ENCODE measurements at places on chromosomes 5 and 9. TPM values are rescaled to one million over a fixed set of nuclear protein-coding genes. Genes with fewer than 3 reads are reported as not detected.

ACTBL2 gene
- not detected for total RNA-seq

DNA sequence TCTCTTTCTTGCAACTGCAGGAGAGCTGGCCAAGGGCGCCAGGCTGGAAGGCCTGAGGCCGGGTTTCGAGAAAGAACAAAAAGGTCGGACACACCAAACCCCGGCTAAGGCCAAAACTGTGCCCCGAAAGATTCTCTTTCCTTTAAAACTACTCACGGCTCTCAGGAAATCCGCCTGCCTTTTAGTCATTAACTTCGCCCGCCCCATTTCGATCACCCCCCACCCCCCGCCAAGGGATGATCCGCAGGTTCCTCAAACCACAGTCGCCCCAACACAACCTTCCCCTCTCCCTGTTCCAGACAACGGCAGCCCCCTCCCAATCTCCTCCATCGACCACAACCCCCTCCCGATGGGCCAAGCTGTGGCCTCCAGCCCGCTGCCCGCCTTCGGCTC, 536 bp downstream of the FEM1C start:
- peak overlapping the region; percentile 99 for H3K27ac ChIP-seq
- peaks cover 43% of the 10 kb centered on the region for H3K4me1 ChIP-seq
- peak overlapping the region; percentile 92 for H3K4me3 ChIP-seq
- DNase-seq = peak; percentile 68

DNA sequence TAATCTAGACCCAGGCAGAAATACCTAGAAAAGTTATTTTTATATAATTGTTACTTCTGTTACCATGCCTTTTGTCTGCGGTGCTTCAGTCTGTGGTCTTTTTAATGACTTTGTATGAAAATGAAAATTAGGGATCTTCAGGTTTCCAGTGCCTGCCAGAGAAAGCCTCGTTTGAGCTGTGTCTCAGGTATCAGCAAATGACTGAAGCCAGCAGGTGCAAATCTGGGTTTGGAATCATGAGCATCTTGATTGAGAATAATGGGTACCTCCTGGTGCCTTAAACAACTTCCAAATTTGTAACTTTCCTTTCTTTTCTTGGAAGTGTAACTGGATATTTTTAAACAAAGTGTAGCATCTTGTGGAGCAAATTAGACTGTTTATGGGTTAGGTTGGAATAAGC, 4.3 kb downstream of the ZBTB34 start:
- DNase-seq = no peak
- peaks cover 19% of the 10 kb centered on the region for H3K4me1 ChIP-seq
- no peaks in the 10 kb centered on the region for H3K27me3 ChIP-seq
- no peak overlapping the region for H3K27ac ChIP-seq

DNA sequence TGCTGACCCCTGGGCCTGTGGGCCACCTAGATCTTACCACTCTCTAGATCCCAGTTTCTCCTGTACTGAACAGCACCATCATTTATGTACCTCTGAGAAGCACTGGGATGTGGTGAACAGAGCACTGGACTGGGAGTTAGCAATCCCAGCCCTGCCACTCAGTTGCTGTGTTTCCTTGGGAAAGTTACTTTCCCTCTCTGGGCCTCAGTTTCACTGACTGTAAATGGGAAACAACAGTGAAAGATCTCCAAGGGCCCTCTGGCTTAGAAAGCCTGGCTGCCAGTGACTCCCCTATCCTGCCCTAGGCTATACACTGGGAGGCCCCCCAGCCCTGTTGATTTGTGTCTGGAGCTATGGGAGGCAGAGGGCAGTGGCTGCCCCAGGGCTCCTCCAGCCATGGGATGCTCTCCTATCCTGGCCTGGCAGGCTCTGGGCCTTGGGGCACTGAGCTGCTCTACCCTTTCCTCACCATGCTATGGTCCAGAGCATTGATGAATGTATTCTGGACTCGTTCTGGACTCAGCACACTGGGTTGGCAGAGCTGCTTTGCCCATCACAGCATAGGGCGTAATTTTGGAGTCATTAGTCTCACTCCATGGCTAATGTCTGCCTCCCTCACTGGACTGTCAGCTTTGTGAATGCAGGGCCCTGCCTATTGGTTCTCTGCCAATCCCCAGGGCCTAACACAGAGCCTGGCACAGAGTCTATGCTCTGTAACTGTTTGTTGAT, 99.3 kb downstream of the RGS3 start:
- H3K4me3 ChIP-seq = no peak overlapping the region
- H3K27ac ChIP-seq = no peak overlapping the region
- H3K4me1 ChIP-seq = peaks cover 15% of the 10 kb centered on the region
- DNase-seq = no peak
- no peaks in the 10 kb centered on the region for H3K36me3 ChIP-seq

SH3TC2 gene
- not detected for total RNA-seq

DNA sequence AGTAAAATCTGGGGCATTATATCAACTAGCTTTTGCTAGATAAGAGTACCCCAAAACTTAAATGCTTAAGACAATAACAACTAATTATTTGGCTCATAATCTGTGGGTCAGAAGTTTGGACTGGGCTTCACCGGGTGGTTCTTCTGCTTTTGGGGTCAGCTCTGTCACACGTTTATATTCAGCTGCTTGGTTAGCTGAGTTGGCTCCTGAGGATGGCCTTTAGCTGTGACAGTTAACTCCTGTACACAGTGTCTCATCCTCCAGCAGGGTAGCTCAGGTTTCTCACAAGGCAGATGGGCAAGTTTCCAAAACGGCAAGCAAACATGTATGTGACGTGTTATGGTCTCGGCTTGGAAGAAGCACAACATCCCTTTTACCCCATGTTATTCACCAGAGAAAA, 488.2 kb downstream of the TLE4 start:
- H3K27ac ChIP-seq = no peak overlapping the region
- no peaks in the 10 kb centered on the region for H3K27me3 ChIP-seq
- no peak for DNase-seq
- no peak overlapping the region for H3K4me3 ChIP-seq
- H3K4me1 ChIP-seq = no peaks in the 10 kb centered on the region

DNA sequence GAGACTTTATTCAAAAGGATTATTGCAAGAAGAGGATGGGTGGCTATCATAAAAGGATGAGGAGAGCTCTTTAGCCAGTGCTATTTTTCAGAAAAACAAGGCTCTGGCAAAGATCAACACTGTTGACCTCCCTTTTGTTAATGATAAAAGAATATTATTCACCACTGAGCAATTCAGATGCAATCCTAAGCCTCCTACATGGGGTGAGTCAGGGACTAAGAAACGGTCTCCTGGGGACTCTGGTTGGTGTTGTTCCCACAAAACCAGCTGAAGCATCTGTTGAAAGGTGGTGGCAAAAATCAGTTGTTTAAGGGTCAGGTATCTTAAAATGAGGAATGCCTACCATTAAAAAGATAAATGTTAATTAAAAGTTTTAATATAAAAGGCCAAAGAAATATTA, 7.7 kb upstream of the GCNT1 start:
- no peak overlapping the region for H3K4me3 ChIP-seq
- H3K36me3 ChIP-seq = peaks cover 8% of the 10 kb centered on the region
- no peak overlapping the region for H3K27ac ChIP-seq
- no peaks in the 10 kb centered on the region for H3K27me3 ChIP-seq
- no peak for DNase-seq

DNA sequence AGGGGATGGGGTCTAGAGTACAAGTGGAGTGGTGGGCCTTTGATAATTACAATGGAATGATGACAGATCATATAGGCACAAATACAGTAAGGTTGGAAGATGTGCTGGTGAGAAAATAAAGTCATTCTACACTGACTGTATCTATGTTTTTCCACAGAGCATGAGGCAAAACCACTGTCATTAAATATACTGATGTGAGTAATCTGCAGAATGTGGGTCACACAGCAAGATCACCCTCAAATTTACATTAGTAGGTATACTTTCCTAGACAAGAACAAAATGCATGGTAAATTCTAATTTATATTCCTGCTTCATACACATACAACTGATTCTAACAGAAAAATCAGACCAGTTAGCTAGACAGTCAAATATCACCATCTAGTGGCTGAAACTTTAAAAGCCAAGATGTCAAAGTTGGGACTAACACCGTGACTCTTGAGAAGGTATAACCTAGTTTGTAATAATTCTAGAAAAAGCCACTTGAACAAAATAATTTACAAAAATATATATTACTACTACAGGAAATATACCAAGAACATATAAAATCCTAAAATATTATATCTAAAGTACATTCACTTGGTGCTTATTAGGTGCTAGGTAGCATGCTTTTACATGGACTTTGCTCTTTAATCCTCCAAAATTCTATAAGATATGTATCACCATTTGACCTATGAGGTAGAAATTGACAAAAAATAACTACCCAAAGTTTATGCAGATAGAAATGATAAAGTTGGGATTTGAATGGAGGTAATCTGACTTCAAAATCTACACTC, 19.5 kb downstream of the TTC33 start:
- peaks cover 27% of the 10 kb centered on the region for H3K4me1 ChIP-seq
- no peak for DNase-seq
- no peak overlapping the region for H3K4me3 ChIP-seq

DNA sequence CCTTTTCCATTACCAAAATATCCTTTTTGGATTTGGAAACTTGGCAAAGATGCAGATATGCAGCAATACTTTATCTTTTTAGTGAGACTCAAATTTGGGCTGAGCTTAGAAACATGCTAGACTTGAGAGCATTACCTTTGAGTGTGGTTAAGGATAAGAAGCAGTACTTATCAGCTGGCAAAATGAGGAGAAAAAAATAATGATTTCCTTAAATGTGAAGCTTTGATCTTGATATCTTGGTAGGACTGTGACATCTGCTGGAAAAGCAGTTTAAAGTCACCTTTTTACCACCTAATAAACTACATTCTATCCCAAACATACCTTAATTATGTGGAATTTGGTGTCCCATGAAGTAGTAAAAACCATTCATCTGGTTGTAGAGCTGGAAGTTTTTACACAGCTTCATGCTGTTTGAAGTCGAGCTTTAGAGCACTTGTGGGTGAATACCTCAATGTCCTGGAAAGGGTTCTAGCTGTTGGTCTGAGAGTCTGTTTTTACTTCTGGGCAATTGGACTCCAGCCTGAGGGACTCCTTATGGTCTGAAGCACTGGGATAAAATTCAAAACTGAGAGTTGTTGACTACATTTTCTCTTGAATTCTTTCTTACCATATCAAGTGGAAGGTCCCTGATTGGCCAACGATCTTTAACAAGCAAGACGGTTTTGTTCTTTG, 53.4 kb downstream of the LRRC70 start:
- H3K36me3 ChIP-seq = no peaks in the 10 kb centered on the region
- H3K27ac ChIP-seq = no peak overlapping the region
- no peaks in the 10 kb centered on the region for H3K27me3 ChIP-seq
- no peaks in the 10 kb centered on the region for H3K4me1 ChIP-seq
- no peak overlapping the region for H3K4me3 ChIP-seq
- DNase-seq = no peak

- no peak overlapping the region for H3K27ac ChIP-seq
- H3K27me3 ChIP-seq = no peaks in the 10 kb centered on the region
- no peak for DNase-seq
- no peak overlapping the region for H3K4me3 ChIP-seq
- H3K36me3 ChIP-seq = no peaks in the 10 kb centered on the region
These were observed 23.0 kb downstream of the SLC28A3 start for GRCh38 chr9:84317563-84317962.

ANKRD20A1 gene
- total RNA-seq = not detected

- no peaks in the 10 kb centered on the region for H3K4me1 ChIP-seq
- no peak overlapping the region for H3K27ac ChIP-seq
- no peak for DNase-seq
- no peaks in the 10 kb centered on the region for H3K36me3 ChIP-seq
These were observed 221.3 kb upstream of the TAS2R1 start for GRCh38 chr5:9851458-9851857.

TMEM174 gene
- total RNA-seq = not detected

FBP1 gene
- 0.30 TPM for total RNA-seq

- peak overlapping the region; percentile 91 for H3K27ac ChIP-seq
- H3K4me1 ChIP-seq = peaks cover 78% of the 10 kb centered on the region
- peak overlapping the region; percentile 81 for H3K4me3 ChIP-seq
- H3K36me3 ChIP-seq = peaks cover 27% of the 10 kb centered on the region
- no peak for DNase-seq
- no peaks in the 10 kb centered on the region for H3K27me3 ChIP-seq
These were observed 1.5 kb downstream of the ST6GALNAC4 start for GRCh38 chr9:127915325-127915752.

DNA sequence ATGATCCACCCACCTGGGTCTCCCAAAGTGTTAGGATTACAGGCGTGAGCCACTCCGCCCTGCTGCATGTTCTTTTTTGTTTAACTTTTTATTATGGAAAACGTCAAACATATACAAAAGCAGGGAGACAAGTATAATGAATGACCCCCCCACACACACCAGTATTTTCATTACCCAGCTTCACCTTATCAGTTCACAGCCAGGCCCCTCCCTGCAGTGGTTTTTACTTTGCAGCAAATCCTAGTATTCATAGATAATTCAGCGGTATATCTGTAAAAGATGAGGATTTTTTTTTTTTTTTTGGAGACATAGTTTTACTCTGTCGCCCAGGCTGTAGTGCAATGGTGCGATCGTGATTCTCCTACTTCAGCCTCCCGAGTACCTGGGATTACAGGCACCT, 2.3 kb downstream of the POMT1 start:
- H3K27me3 ChIP-seq = no peaks in the 10 kb centered on the region
- peaks cover 47% of the 10 kb centered on the region for H3K4me1 ChIP-seq
- DNase-seq = no peak
- H3K27ac ChIP-seq = no peak overlapping the region

DNA sequence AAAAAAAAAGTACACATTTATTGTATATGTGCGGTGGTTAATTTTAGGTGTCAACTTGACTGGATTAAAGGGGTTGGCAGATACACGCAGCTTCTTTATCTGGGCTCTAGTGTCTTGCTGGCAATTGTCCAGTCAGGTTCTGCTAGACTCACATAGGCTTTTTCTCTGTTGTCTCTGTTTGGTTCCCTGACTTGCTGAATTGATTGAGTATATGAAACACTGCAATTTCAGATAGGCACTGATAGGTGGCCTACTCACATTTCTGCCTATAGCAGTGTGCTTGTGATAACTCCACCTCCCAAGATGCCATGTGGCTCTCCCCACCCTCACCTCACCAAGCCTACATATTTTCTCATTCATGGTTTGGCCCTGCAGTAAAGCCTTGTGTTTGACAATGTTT, 52.5 kb downstream of the AOPEP start:
- DNase-seq = no peak
- no peaks in the 10 kb centered on the region for H3K27me3 ChIP-seq
- H3K27ac ChIP-seq = no peak overlapping the region

GRCh38 chr5:111747337-111747736, 9.7 kb downstream of the NREP start:
- peaks cover 3% of the 10 kb centered on the region for H3K4me1 ChIP-seq
- no peak overlapping the region for H3K4me3 ChIP-seq
- no peaks in the 10 kb centered on the region for H3K36me3 ChIP-seq
- H3K27ac ChIP-seq = no peak overlapping the region
- DNase-seq = no peak

GRCh38 chr5:149005077-149005892, 57.6 kb downstream of the SH3TC2 start:
- no peak overlapping the region for H3K27ac ChIP-seq
- no peak for DNase-seq
- H3K36me3 ChIP-seq = no peaks in the 10 kb centered on the region
- no peaks in the 10 kb centered on the region for H3K4me1 ChIP-seq
- peaks cover 18% of the 10 kb centered on the region for H3K27me3 ChIP-seq

GRCh38 chr9:113158446-113158845, 7.6 kb downstream of the SLC31A2 start:
- H3K27ac ChIP-seq = no peak overlapping the region
- H3K27me3 ChIP-seq = no peaks in the 10 kb centered on the region
- DNase-seq = no peak
- H3K36me3 ChIP-seq = peaks cover 19% of the 10 kb centered on the region
- H3K4me3 ChIP-seq = no peak overlapping the region
- H3K4me1 ChIP-seq = peaks cover 23% of the 10 kb centered on the region

GRCh38 chr5:164885179-164885578, 1379.8 kb downstream of the MAT2B start:
- no peak overlapping the region for H3K27ac ChIP-seq
- no peak overlapping the region for H3K4me3 ChIP-seq
- no peaks in the 10 kb centered on the region for H3K4me1 ChIP-seq
- DNase-seq = no peak
- H3K36me3 ChIP-seq = no peaks in the 10 kb centered on the region
